Activated T-helper 1 cell treated with anti-CD3 and anti-CD28 coated beads, Interleukin-12 subunit alpha, Interleukin-12 subunit beta, Interleukin-2, Interleukin-4 antibody, amounts not matched to agents 30 ng/mL and 10 ng/mL and 1 ng/mL, durations not matched to agents 14 hours and 24 hours and 36 hours (primary cell): ENCODE measurements at places on chromosomes 12 and 14. TPM values are rescaled to one million over a fixed set of nuclear protein-coding genes. Genes with fewer than 3 reads are reported as not detected.

SYNE2 gene
- 25.1 and 26.9 TPM in 2 replicates for total RNA-seq

SOAT2 gene
- total RNA-seq = not detected in 2 replicates

TSFM gene
- 63.5 and 68.6 TPM in 2 replicates for total RNA-seq

IL26 gene
- total RNA-seq = 6.9 and 8.1 TPM in 2 replicates

LRIG3 gene
- not detected in 2 replicates for total RNA-seq

GPR65 gene
- 8.0 and 8.2 TPM in 2 replicates for total RNA-seq
